ENCODE measurements at places on chromosomes 11 and 22. TPM values are rescaled to one million over a fixed set of nuclear protein-coding genes. Genes with fewer than 3 reads are reported as not detected.

DNA sequence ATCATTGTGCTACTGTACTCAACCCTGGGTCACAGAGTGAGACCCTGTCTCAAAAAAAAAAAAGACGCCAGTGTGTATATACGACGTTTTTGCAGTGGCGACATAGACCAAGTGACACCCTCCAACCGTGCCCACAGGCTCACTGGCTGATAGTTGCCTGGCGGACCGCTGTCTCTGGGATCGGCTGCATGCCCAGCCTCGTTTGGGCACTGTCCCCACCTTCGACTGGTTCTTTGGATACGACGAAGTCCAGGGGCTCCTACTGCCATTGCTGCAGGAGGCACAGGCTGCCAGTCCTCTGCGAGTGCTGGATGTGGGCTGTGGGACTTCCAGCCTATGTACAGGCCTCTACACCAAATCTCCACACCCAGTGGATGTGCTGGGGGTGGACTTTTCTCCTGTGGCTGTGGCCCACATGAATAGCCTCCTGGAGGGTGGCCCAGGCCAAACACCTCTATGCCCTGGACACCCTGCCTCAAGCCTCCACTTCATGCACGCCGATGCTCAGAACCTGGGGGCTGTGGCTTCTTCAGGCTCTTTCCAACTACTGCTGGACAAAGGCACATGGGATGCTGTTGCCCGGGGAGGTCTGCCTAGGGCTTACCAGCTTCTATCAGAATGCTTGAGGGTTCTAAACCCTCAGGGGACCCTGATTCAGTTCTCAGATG lies 1.3 kb downstream of the CSKMT start:
- peak overlapping the region; percentile 99 for H3K4me3 ChIP-seq
- H3K27ac ChIP-seq, result peak overlapping the region; percentile 96
- no peak for DNase-seq
- peaks cover 32% of the 10 kb centered on the region for H3K36me3 ChIP-seq
- no peaks in the 10 kb centered on the region for H3K27me3 ChIP-seq
- H3K4me1 ChIP-seq, result peaks cover 30% of the 10 kb centered on the region

Gene GDPD4
- not detected for total RNA-seq

DNA sequence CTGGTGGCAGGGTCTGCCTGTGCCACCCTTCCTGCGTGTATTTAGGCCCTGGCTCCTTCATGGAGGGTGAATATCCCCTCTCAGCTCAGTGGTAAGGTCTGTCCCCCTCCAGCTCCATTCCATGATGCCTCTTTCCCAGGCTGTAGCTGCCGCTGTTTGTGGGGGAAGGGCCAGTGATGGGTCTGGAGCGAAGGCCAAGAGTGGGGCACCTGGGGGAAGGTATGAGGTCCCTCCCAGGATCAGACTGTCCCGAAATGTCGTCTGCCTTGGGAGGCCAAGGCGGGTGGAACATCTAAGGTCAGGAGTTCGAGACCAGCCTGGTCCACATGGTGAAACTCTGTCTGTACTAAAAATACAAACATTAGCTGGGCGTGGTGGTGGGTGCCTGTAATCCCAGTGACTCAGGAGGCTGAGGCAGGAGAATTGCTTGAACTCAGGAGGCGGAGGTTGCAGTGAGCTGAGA lies 1.1 kb downstream of the CD151 start:
- peaks cover 22% of the 10 kb centered on the region for H3K36me3 ChIP-seq
- no peaks in the 10 kb centered on the region for H3K27me3 ChIP-seq
- H3K4me1 ChIP-seq, result peaks cover 64% of the 10 kb centered on the region
- DNase-seq, result no peak
- H3K27ac ChIP-seq, result peak overlapping the region; percentile 96

DNA sequence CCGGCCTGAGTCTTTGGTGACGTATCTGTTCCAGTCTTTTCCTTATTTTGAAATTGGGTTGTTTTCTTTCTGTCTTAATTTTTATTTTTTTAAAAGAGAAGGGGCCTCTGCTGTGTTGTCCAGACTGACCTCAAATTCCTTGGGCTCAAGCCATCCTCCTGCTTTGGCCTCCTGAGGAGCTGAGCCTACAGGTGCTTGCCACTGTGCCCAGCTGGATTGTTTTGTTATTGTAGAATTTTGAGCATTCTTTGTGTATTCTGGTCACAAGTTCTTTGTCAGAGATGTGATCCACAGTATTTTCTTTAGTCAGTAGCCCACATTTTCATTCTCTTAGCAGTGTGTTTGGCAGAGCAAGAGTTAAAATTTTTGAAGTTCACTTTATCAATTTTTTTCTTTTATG lies 100.1 kb downstream of the ATXN10 start:
- no peak overlapping the region for H3K27ac ChIP-seq
- H3K4me1 ChIP-seq, result no peaks in the 10 kb centered on the region
- H3K36me3 ChIP-seq, result peaks cover 3% of the 10 kb centered on the region
- no peak for DNase-seq
- H3K4me3 ChIP-seq, result no peak overlapping the region

DNA sequence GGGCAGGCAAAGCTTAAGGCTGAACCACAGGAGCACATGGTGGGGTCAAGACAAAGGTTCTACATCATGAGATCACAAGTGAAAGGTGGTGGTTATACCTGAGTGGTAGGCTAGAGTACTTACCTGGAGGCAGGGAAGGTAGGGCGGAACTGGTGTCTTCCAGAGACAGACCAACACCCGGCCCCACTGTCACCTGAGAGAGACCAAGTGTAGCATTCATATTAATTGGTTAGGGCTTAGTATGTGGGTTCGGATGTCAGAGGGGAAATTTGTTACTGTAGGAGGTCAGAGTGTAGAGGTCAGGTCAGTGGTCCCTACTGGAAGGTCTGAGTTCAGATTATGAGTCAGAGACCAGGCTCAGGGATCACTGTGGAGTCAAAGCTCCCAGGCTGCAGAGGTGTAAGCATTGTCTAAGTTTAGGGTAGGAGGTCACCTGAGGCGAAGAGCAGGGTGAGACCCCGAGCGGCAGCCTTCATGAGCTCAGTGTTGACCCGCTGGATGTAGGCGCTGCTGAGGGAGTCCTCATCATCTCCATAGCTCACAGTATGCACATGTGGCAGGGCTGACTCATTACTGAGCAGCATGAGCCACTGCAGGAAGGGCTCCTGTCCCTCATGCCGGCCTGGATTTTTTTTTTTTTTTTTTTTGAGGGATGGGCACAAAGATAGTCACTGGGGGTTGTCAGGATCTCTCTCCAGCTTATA lies 3.2 kb downstream of the TPP1 start:
- DNase-seq, result no peak
- peaks cover 30% of the 10 kb centered on the region for H3K4me1 ChIP-seq
- no peak overlapping the region for H3K4me3 ChIP-seq
- peaks cover 9% of the 10 kb centered on the region for H3K36me3 ChIP-seq
- H3K27me3 ChIP-seq, result no peaks in the 10 kb centered on the region
- no peak overlapping the region for H3K27ac ChIP-seq

Gene EP300
- 38.8 TPM for total RNA-seq

GRCh38 chr11:30015725-30016412 lies 961 bp downstream of the KCNA4 start:
- no peak for DNase-seq
- no peaks in the 10 kb centered on the region for H3K4me1 ChIP-seq
- no peaks in the 10 kb centered on the region for H3K36me3 ChIP-seq
